ENCODE measurements at places on chromosomes 2 and 18.

- no peak overlapping the region for H3K4me3 ChIP-seq
- no peak for DNase-seq
- H3K27me3 ChIP-seq: no peaks in the 10 kb centered on the region
- H3K4me1 ChIP-seq: no peaks in the 10 kb centered on the region
- H3K36me3 ChIP-seq: no peaks in the 10 kb centered on the region
Observed at GRCh38 chr2:137155356-137156104, 390.2 kb downstream of the THSD7B start.

- H3K27me3 ChIP-seq: no peaks in the 10 kb centered on the region
- H3K4me3 ChIP-seq: no peak overlapping the region
- no peaks in the 10 kb centered on the region for H3K36me3 ChIP-seq
- no peaks in the 10 kb centered on the region for H3K4me1 ChIP-seq
Observed at GRCh38 chr2:31729065-31729439, 148.3 kb upstream of the SRD5A2 start.

GRCh38 chr18:25145731-25146511, 206.0 kb downstream of the ZNF521 start:
- no peak overlapping the region for H3K4me3 ChIP-seq
- H3K36me3 ChIP-seq: no peaks in the 10 kb centered on the region
- H3K27ac ChIP-seq: no peak overlapping the region
- DNase-seq: no peak
- no peaks in the 10 kb centered on the region for H3K4me1 ChIP-seq

DNA sequence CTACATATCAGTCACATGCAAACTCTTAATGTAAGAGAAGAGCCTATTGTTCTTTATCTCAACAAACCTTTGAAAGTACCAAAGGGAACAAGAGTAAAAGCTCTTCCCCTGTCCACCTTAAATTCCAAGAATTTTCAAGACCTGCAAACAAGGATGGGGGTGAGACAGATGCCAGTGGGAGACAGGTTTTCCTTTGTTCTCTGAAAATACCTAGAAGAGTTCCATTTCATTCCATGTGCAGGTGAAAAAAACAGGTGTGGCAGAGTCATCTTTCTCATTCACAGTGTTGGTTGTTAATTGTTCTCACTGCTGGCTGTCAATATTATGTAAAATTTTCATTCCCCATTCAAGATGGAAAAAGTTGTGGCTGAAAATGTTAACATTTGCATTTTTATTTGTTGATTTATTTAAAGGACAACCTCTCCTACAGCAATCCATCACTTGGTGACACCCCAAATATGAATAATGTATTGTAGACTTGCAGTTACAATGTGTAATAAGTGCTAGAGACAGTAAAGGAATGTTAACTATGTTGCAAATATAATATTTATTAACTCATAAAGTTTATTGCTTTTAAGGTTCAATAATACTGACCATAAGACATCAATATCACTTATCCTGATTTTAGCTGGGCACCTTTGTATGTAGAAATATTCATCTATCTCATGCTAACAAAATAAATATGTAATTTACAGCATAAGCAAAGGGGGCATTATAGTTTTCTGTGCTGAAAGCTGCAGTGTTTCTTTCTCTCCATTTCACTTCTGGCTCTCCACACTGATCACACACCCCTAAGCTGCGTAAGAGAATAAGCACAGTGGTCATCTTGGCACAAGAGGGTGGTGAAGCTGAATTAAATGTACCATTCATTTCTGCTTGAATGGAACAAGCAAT, 347.0 kb downstream of the KIAA1328 start:
- DNase-seq: no peak
- H3K4me1 ChIP-seq: no peaks in the 10 kb centered on the region
- no peak overlapping the region for H3K4me3 ChIP-seq
- H3K27me3 ChIP-seq: no peaks in the 10 kb centered on the region

- peaks cover 12% of the 10 kb centered on the region for H3K4me1 ChIP-seq
- H3K27ac ChIP-seq: no peak overlapping the region
- peaks cover 22% of the 10 kb centered on the region for H3K36me3 ChIP-seq
- H3K27me3 ChIP-seq: no peaks in the 10 kb centered on the region
Observed at GRCh38 chr2:239190361-239190760, 210.5 kb downstream of the HDAC4 start.

Data from activated naive CD8-positive, alpha-beta T cell treated with anti-CD3 and anti-CD28 coated beads for 36 hours (primary cell).